ENCODE measurements at places on chromosomes 1 and 21. TPM values are rescaled to one million over a fixed set of nuclear protein-coding genes. Genes with fewer than 3 reads are reported as not detected.
A peak's percentile ranks its signal among the peaks of the same experiment; 100 is the strongest.

GRCh38 chr1:17839641-17840196 lies 84.6 kb downstream of the ACTL8 start:
- no peak for DNase-seq

DNA sequence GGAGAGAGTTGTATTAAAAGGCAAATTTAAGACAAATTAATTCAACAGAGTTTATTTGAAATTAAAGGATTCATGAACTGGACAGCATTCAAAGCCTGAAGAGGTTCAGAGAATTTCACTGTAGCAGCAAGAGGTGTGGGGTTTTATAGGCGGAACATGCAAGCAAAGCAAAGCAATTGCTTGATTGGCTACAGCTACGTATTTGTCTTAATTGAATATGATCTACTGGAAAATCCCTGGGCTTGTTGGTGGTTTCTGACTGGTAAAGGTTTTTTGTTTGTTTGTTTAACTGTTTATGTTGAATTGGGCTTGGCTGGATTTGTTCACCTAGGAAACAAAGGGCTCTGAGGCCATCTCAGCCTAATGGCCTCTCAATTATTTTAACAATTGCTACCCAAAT lies 61.5 kb downstream of the KCNK1 start:
- DNase-seq, result no peak

DNA sequence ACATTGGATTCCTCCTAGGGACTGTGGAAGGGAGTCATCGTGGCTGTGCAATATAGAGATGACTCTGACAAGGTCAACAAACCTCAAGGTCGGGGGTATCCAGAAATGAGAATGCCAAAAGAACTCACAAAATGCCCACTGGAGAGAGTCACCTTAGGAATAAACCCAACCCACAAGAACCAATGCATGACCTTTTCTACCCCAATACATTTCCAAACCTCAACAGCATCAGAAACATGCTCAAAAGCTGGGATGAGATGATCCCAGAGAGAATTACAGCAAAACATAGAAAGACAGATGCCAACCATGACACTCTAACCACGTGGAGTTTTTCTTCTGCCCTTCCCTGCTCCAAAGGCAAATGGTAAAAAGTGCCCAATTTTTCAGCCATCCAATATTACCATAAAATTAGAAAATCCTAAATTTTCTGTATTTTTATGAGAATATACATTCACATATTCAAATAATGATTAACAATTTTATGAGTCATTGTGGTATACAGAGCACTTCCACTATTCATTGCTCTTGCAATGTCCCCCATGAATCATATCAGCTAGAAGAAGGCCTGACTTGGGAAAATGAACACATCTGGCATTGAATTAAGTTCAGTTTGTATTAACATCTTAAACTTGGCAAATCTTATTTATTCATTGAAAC lies 88.2 kb upstream of the PALMD start:
- DNase-seq, result peak; percentile 63

- DNase-seq, result no peak
Measured at GRCh38 chr1:68205794-68206358, 26.4 kb downstream of the WLS start.

DNA sequence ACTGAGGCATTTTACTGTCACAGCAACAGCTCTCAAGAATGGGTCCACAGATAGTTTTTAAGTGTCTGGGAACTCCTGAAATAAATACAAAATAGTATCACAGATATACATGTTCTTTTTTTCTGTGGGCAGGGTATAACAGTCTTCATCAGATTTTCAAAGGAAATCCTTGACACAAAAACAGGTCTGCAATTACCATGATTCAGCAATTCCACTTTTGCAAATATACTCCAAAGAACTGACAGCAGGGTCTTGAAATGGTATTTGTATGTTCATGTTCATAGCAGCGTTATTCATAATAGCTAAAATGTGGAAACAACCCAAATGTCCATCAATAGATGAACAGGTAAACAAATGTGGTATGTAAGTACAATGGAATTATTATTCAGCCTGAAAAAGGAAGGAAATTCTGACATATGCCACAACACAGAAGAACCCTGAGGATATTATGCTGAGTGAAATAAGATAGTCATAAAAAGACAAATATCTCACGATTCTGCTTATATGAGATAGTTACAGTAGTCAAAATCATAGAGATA lies 85.0 kb downstream of the EPS15 start:
- no peak for DNase-seq

DNA sequence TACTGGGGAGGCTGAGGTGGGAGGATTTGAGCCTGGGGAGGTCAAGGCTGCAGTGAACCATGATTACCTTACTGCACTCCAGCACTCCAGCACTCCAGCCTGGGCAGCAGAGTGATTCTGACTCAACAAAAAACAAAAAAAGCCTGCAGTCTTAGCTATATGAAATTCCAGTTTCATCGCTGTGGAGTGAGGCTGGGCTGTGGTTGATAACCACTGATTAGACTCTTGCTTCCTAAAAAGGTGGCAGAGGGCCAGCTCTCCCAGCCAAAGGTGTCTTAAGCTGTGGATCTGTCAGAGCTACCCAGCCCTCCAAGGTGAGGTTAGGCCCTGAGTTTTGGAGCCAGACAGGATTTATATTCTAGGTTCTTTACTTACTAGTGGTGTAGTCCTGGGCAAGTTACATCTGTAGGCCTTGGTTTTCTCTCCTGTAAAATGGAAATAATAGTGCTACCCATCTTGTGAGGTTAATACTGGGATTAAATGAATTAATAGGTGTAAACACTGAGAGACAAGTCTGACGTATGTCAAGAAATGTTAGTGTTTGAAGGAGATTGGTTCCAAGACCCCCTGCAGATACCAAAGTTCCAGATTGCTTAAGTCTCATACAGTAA lies 35.9 kb downstream of the TMCC2 start:
- DNase-seq, result no peak

DNA sequence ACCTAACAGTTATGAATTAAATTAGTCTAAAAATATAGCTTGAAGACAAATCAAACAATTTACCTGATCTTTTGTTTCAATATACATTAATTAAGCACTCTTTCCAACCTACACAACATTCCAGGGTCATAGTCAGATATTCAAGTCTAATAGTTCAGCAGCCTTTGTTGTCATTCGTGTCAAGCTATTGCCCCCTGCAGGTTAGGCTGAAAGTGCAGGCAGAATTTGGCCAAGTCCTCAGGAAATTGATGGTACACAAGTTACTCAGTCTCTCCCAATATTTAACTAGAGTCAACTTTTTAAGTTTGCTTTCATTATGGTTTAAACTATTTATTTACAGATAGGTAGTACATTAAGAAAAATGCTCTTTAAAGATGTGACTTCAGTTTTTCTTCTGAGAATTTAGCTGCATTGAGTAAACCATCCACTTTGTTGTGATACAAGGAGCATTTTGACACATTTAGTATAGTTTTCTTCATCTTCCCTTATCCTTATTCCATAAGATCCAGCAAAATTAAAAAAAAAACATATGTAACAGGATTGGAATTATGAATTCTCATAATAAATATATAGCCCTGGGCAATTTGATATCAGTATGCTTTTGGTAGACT lies 130.3 kb upstream of the DPYD start:
- no peak for DNase-seq

- DNase-seq, result no peak
Measured at GRCh38 chr1:50251702-50252101, 143.0 kb downstream of the ELAVL4 start.

GRCh38 chr1:116387551-116387950 lies 14.5 kb downstream of the ATP1A1 start:
- DNase-seq, result no peak

GRCh38 chr1:2786329-2787162 lies 14.9 kb downstream of the TTC34 start:
- no peak for DNase-seq

- DNase-seq, result no peak
Measured at GRCh38 chr1:214386333-214386732, 105.4 kb downstream of the SMYD2 start.

DNA sequence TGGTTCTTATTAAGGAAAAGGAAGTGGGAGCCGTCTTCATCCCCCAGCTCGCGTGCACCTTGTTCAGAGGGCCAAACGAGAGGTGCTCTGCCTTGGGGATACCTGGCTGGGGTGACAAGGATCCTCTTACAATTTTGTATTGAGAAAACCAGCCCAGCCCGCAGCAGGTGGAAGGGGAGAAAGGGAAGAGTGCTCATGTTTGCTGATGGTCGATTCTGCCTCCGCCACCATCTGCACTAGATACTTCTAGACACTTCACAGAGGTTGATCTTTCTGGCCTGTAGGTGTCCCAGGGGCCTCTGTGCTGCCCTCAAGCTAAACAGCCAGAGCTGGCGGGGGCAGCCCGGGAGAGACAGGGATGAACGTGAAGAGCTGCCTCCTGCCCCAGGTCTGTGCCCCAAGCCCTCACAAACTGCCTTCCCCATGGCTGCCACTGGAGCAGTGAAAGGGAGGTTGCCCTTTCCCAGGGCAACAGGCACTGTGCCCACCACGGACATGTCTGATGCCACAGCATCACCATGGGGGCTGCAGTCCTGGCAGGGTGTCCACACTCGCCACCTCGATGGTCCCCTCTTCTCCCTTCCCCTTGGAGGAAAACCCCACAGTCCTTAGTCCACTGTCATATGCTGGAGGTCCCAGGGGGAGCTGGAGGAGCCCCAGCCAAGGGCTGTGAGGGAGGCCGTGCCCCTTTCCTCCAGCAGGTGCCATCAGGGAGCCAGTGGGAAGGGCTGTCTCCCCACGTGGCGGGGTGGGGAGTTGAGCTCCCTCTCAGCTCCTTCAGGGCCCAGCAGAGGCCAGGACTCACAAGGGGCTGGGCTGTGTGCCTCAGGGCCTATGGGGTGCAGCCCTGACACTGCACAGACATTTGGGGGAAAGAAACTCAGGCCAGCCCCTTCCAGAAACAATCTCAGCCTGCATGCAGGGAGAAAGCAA lies 8.1 kb downstream of the ADPRS start:
- DNase-seq, result no peak

- no peak for DNase-seq
Measured at GRCh38 chr1:28790377-28791035, 21.5 kb upstream of the OPRD1 start.

- DNase-seq, result no peak
Measured at GRCh38 chr1:50913954-50914353, 46.1 kb downstream of the FAF1 start.

DNA sequence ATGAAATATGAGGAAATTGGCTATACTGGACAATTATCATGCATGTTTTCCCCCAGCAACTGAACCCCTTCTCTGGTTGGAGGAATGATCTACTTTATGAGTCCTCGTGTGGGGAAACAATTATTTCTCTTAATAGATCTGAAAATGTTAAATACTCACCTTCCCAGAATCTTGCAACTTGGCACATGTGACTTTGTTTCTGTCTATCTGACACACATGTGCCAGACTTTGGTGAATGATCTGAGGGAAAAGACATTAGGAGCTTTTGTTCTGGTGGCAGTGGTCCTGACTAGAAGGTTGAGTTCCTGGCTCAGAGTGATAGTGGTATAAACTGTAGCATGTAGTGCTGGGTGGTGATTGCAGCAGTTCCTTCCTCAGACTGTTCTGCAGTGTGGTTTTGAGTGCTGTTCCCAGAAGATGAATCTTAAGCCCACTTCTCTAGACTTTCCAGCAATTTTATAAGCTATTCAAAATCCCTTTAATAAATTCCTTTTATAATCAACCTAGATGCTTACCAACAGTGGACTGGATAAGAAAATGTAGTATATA lies 59.3 kb upstream of the B3GALNT2 start:
- DNase-seq, result no peak

GRCh38 chr1:29670752-29671151 lies 434.4 kb downstream of the PTPRU start:
- no peak for DNase-seq

GRCh38 chr1:215458104-215458503 lies 109.0 kb upstream of the KCTD3 start:
- DNase-seq, result no peak

GRCh38 chr1:145979746-145980456 lies 15.4 kb downstream of the POLR3GL start:
- no peak for DNase-seq

- no peak for DNase-seq
Measured at GRCh38 chr21:38376235-38376634, 119.4 kb downstream of the KCNJ15 start.

DNA sequence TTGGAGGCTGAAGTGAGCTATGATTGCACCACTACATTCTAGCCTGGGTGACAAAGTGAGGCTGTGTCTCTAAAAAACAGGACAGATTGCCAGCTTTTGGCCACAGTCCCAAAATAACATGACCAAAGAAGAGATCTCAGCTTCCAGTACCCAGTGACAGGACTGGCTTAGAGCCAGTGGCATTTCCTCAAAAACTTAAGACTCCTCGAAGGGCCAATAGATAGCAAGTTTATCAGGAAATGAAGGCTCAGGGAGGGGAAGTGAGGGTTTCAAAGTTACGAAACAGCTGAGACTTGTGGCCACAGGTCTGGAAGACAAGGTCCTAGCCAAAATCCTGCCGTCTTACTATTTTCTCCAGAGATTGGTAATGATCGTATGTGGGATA lies 6.3 kb upstream of the TMEM39B start:
- DNase-seq, result no peak

DNA sequence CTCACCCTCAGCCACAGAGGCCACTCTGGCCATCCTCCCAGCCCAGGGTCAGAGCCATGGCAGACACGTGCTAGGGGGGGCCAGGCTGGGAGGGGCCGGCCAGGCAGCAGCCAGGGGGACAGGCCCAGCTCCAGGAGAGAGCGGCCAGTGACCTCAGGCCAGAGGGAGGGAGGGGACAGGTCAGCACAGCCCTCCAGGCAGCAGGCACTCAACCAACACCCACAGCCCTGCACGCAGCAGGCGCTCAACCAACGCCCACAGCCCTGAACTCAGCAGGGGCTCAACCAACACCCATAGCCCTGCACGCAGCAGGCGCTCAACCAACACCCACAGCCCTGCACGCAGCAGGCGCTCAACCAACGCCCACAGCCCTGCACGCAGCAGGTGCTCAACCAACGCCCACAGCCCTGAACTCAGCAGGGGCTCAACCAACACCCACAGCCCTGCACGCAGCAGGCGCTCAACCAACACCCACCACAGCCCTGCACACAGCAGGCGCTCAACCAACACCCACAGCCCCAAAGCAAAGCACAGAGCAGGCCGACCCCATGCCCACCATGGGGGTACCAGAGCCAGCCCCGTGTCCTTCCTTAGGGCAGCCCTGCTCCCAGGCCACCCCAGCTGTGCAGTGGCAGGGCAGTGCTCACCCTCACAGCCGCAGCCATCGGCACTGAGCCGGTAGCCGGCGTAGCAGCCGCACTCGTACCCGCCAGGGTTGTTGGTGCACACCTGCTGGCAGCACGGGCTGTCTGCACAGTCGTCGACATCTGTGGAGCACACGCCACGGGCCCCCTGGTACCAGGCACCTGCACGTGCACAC lies 55.9 kb downstream of the ARHGEF16 start:
- no peak for DNase-seq

Gene ACOT11
- 2.3 TPM for total RNA-seq

Gene C1orf53
- 9.9 TPM for total RNA-seq

Gene CAPN8
- not detected for total RNA-seq

Gene PLA2G5
- total RNA-seq, result not detected

Gene CLCA4
- total RNA-seq, result not detected

Gene LCA5L
- total RNA-seq, result 4.4 TPM

Gene TAS1R1
- not detected for total RNA-seq

Gene TXNIP
- 14.7 TPM for total RNA-seq

Gene SLC19A1
- total RNA-seq, result 21.7 TPM

Gene RER1
- 79.1 TPM for total RNA-seq

Gene CHI3L1
- 1.5 TPM for total RNA-seq

Measured in kidney epithelial cell (primary cell).